D721Med (cell line): ENCODE measurements at places on chromosomes 5 and 9.

DNA sequence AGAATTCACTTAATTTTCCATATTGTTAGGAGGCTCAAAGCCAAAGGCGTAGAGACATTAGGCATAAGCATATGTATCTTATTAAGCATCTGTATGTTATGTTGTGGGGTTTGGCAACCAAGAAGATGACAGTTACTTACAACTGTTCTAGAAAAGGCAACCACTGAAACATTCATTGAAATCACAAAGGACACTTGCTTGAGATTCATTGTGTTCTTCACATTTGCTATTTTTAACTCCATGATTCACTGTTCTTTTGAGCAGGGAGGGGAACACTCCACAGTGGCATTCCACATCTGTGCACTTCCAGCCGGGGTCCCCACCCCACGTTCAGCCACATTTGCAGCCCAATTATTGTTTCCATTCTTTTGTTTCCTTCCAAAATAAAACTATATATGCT is 107.1 kb downstream of the PALM2AKAP2 start:
- no peak for DNase-seq

DNA sequence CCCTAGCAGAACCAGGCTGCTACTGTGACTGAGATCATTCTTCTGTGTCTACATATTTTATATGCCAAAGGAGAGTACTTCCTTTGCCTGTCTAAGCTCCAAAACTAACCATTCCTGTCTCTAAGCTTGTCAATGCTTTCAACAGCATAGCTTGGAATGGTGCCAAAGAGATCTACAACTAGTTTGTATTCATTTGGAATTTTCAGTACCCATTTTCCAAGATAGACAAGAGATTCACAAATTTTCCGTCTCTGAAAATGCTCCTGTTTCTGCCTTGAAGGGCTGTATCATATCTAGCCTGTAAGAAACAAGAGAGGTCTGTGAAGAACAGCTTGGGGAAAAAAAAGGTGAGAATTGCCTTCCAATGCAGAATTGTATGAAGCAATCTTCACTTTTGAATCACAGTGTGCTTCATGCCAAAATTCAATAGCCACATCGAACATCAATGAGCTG is 334.4 kb upstream of the ACTBL2 start:
- DNase-seq: no peak

- DNase-seq: no peak
Observed at GRCh38 chr9:117835798-117836197, 131.6 kb downstream of the TLR4 start.

DNA sequence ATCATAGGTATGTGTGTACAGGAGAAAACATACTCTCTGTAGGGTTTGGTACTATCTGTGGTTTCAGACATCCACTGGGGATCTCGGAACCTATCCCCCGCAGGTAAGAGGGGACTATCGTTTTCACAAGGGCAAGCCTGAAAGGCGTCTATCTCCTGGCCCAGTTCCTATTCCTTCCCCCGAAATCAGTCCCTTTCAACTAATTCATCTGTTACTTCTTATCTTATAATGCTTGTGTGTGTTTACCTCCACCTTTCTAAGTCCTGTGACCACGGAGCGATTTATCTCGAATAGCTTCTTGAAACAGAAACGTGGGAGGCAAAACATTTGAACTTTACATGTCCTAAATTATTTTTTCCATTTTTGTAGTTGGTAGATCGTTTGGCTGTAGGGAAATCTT is 11.4 kb downstream of the ABO start:
- no peak for DNase-seq

- DNase-seq: no peak
Observed at GRCh38 chr5:151461312-151461711, 13.9 kb downstream of the SLC36A1 start.

- DNase-seq: no peak
Observed at GRCh38 chr9:13022756-13023155, 247.9 kb downstream of the LURAP1L start.

GRCh38 chr9:38091310-38092199 is 22.5 kb upstream of the SHB start:
- DNase-seq: no peak

- DNase-seq: no peak
Observed at GRCh38 chr5:120152472-120152871, 311.6 kb upstream of the PRR16 start.

DNA sequence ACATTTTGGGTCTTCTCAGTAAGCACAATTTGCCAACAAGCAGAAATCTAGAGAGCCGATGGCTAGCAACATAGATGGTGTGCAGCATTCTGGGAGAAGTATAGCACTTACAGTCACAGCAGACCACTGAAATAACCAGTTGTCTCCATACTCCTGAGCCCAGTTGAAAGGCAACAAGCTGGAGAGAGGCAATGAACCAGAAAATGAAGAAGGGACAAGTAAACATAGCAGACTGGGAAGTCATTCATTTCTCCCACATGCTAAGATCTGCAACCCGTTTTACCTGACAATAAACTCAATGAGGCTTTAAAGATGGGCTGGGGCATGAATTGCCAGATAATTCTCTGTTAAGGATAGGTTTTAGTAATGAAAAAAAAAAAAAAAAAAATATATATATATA is 575.6 kb upstream of the GRAMD2B start:
- no peak for DNase-seq

GRCh38 chr9:21504894-21505293 is 22.8 kb upstream of the IFNE start:
- no peak for DNase-seq

- no peak for DNase-seq
Observed at GRCh38 chr9:127714951-127715469, 453 bp downstream of the PTRH1 start.

DNA sequence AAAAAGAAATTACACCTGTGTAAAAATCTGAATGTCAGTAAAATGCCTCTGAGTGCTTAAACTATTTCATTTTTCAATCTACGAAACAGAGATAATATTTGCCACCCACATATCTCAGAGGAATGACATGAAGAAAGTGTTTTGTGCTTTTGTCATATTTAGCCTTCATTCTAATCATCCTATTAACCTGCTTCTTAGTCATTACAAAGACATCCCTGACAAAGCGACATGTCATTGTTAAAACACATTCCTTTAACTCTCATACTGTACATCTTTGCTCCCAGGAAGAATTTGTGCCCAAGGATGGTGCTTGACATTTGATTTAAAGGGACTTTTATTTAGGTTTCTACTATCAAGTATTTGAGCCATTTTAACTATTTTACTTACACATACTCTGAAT is 275.9 kb downstream of the DMRTA1 start:
- no peak for DNase-seq

GRCh38 chr5:163789870-163790269 is 284.5 kb downstream of the MAT2B start:
- no peak for DNase-seq

- DNase-seq: no peak
Observed at GRCh38 chr9:32419921-32420320, 35.5 kb downstream of the ACO1 start.

- no peak for DNase-seq
Observed at GRCh38 chr5:130116462-130116861, 212.2 kb downstream of the CHSY3 start.

- no peak for DNase-seq
Observed at GRCh38 chr9:123763910-123764588, 165.9 kb downstream of the DENND1A start.

DNA sequence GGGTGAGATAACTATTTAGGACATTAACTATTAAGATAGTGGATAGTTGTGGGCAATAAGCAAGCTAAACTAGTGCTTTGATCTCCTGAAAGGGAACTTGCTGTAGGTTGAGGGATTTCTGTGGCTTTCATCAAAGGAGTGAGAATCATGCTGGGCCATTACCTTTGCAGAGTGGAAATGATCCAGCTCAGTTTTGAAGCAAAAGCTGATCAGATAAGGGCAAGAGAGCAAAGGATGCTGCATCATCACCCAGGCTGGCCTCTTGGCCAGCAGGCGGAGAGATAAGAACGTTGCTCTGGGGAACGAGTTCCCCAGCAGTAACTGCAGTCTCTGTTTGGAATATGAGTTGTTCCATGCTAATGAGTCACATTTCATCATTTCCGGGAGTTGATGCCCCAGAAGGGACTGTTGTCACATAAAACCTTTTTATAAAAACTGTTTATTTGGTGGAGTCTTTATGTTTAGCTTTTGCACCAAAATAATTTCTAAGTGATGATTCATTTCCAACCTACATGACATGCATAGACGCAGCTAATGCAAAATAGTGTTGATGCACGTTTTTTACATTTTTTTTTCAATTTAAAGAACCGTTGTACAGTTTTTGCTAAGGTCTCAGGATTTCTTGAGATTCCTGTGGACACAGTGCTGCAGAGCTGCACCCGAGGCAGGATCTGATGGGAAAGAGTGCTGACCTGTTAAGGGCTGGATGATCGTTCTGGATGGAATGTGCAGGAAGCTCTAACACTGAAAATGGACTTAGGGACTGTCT is 99.3 kb downstream of the ACTBL2 start:
- no peak for DNase-seq

GRCh38 chr5:74946471-74946870 is 80.3 kb upstream of the FAM169A start:
- no peak for DNase-seq
